ENCODE measurements at places on chromosomes 12 and 14.

DNA sequence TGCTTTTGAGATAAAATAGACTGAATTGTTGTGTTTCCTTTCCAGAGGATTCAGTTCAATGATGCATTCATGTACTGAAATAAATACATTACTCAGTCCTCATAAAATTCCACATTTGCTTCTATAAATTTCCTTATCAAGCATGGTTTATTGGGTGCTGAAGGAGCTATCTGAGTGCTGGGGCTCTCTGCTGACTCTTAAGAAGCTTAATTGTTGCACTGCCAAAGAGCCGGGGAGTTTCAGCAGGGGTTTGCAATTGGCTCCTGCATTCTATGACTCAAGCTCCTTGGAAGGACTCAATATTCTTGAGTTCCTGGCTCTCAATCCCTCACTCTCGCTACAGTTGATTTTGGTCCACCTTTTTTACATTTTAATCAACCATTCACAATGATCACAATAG, 69.8 kb upstream of the PYGL start:
- no peak for DNase-seq

DNA sequence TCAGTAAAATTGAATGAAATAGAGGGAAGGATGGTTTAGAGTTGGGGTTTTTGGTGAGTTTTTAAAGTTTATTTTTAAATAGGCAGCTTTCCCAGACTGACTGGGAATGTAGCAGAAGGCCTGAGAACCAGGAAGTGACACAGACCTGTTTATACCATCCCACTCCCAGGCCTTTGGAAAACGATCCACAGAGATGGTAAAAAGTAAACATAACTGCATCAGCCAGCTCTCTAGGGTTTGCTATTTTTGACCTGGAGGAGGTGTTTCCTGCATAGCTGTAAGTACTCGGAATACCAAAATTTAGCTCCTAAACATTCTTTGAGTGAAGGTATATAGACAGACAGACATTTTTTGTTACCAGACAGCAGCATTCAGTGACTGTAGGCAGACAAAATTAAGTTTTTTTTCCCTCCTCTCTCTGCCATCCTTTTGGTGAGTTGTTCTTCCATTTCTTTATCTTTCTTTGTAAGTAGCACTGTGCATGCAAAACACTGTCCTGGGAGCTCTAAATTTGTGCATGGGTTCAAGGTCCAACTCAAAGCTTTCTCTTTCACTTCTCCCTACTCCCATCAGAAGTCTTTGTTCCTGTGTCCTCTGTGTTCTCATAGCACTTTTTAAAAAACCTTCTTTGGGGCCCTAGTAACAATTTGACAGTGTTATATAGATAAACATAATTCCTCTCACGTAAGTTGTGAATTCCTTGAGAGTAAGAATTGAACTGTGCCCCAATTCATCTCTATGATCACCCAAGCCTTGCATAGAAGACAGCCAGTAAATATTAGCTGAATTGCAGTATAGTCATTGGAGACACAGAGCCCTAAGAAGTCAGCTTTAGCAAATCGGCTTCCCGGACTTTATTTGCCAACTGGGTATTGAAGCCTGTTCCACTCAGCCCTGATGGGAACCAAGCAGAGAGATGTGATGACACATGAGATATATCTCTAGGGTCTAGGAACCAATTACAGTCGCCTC, 37.4 kb downstream of the SUSD6 start:
- DNase-seq: no peak

- DNase-seq: no peak
Measured at GRCh38 chr12:119177056-119177325, 1.7 kb upstream of the HSPB8 start.

- DNase-seq: peak; percentile 35
Measured at GRCh38 chr12:98893675-98894411, 248.8 kb downstream of the APAF1 start.

- no peak for DNase-seq
Measured at GRCh38 chr14:88243946-88244345, 79.1 kb downstream of the KCNK10 start.

DNA sequence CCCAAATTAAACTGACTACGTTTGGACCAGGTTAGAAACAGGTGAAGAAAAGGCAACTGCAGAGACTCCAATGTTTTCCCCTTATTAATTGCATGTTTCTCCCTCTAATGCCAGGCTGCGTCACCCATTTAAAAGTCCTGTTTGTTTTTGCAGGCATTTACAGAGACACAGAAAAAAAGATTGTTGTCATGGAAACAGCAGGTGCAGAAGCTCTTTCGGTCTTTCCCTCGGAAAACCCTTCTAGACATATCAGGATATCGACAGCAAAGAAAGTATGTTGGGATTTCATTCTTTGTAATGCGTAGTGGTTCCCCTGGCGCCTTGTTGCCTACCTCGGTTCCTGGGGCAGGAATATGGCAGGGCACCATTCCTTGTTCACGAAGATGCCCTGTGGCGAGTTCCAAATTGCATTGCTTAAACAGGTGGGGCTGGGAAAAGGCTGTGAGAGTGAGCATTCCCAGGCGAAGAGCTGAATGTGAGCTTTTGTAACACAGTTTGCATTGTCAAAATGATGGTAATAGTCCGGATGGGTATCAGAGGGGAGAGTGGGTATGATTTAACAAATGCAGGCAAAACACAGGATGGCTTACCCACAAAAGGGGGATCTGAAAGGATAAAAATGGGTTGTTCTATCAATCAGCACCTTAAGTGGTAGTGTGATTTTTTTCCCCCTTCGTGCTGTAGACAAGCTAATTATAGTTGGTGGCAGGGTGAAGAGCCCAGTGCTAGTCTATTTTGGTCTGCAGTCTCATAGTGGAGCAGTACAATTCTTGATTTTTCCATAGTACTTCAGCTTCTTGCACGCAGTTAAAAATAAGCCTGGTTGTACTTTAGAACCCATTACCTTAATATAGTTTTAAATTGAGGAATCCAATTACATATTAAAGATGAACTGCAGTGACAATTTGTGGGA, 132.4 kb downstream of the GCH1 start:
- DNase-seq: no peak

GRCh38 chr12:75977590-75977951, 54.0 kb downstream of the PHLDA1 start:
- DNase-seq: no peak

- DNase-seq: no peak
Measured at GRCh38 chr12:118330421-118331018, 42.2 kb downstream of the TAOK3 start.

DNA sequence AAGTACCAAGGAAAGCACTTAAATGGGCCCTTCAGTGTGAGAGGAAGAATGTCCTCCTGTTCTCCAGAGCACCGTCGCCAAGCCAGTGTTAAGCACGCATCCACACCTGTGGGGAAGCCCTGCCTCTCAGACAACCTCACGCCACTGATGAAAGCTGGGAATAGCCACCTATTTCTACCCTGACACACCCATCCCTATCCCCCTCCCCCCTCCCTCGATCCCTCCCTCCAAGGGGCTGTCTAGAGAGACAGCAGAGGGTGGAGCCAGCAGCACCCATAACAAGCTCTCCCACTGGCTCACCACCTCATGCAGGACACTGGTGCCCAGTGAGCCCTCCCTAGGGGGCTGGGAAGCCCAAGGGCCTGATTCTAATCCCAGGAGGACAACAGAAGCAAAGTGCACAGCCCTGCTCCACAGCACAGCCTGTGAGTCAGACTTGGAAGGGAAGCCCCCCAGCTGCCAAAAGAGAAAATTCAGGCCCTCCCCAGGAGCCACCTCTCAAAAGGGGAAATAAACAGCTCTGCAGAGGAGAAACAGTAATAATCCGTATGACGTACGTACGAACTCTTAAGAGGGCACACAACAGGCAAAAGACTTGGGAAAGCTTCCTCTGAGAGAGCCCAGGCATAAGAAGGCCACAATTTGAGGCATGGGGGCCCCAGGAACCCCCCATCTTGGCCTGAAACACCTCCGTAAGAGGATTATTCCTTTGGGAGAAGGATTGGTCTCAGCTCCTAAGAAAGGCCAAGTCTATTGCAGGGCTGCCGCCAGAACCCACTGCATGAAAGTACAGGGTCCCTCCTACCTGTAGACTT, 7.8 kb downstream of the PITPNM2 start:
- no peak for DNase-seq

- DNase-seq: no peak
Measured at GRCh38 chr12:31312431-31312830, 13.5 kb downstream of the SINHCAF start.

DNA sequence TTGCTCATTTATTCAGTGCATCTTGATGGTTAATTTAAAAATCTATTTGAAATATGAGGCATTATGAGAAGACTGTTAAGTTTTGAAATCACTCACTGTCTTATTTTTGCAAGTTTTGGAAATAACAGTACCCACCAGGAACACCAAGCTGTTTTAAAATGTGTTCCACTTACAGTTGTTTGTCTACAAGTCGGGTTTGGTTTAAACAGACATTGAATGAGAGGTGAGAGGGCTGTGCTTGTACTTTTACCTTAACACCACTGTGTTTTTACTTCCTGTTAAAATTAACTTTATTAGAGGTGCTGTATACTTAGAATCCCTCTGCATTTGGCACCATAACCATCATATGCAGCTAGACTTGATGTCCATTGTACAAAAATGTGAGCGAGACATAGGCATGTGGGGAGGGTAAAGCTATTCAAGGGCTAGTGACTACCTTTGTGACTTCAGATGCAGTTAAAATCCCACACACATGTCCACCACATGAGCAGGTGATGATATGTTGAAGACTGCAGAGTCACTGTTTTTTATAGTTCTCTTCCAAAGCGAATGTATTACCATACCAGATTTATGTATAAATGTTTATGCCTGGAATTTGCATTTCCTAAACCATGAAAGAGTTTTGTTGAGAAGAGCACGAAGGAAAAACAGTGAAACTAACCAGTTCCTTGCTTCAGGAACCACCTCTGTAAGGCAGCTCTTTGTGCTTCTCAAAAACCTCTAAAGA, 12.9 kb downstream of the ELK3 start:
- no peak for DNase-seq

DNA sequence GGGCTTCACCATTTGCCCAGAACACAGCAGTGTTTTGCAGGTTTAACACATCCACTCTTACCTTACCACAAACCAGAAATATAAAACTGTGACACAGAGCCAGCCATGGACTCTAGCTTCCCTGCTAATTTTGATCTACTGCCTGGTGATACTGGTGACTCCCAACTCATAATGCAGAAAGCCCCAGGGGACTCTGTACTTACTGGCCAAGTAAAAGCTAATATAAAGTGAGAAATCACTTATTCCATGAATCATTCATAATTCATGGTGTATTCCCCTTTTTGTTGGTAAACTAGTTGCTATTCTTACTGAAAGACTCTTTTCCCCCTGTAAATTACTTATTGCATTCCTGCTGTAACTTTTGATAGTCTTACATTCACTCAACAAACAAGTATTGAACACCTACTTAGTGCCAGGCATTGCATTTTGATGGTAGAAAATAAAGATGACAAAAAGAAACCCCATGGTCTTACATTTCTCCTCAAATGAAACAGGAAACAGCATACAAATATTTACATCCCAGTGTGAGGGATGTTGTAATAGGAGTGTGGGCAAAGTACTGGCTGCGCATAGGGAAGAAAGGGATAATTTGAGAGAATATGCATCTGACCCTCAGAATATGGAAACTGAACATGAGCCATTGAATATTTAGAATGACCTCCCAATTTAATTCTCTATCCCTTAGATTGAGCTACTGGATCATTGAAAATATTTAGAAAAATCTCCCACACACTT, 279.6 kb downstream of the PDZRN4 start:
- no peak for DNase-seq

GRCh38 chr14:21894003-21894897, 220.6 kb upstream of the OR4E1 start:
- peak; percentile 44 for DNase-seq

DNA sequence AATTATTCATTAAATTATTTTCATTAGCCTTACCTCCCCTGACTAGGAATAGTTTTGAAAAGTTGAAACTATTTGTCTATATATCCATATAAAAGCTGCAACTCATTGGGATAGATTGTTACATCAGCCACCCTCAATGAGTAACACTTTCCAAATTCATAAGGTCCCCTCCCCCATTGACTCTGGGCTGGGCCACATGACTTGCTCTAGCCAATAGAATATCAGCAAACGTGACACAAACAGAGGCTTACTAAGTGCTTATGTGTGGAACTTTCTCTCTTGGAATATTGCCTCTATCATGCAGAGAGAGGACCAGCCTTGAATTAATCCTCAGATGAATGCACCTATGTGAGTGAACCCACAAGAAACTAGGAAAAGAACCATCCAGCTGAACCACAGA, 213.7 kb downstream of the CCDC59 start:
- peak; percentile 18 for DNase-seq

- peak; percentile 80 for DNase-seq
Measured at GRCh38 chr14:73795974-73796373, 55.7 kb upstream of the PTGR2 start.

DNA sequence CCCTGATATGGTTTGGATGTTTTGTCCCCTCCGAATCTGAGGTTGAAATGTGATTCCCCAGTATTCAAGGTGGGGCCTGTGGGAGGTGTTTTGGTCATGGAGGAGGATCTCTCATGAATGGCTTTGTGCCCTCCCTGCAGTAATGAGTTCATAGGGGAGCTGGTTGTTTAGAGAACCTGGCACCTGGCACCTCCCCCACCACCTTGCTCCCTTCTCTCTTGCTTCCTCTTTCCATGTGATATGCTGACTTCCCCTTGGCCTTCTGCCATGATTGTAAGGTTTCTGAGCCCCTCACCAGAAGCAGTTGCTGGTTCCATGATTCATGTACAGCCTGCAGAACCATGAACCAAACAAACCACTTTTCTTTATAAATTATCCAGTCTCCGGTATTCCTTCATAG, 32.6 kb downstream of the CD163L1 start:
- peak; percentile 6 for DNase-seq

DNA sequence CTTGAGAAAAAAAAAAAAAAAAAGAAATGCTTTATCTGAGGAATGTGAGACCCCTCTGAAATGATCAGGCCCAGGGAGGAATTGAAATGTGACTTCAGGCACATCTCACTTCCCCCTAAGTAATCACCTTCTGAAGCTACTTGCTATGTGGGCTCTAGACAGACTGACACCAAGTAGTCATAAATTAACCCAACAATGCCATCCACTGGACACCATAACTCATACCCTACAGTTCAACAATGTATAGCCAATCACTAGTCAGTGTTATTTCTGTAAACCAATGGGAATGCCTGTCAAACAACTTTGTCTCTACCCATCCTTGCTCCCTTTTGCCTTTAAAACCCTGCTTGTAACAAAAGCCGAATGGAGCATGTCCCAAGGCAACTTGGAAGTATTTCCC, 182.7 kb upstream of the TMPO start:
- no peak for DNase-seq

- DNase-seq: no peak
Measured at GRCh38 chr14:89828471-89829165, 125.9 kb downstream of the EFCAB11 start.

GRCh38 chr12:104750061-104750460, 208.0 kb downstream of the SLC41A2 start:
- no peak for DNase-seq

GRCh38 chr12:113464452-113464775, 7.3 kb downstream of the LHX5 start:
- DNase-seq: no peak

DNA sequence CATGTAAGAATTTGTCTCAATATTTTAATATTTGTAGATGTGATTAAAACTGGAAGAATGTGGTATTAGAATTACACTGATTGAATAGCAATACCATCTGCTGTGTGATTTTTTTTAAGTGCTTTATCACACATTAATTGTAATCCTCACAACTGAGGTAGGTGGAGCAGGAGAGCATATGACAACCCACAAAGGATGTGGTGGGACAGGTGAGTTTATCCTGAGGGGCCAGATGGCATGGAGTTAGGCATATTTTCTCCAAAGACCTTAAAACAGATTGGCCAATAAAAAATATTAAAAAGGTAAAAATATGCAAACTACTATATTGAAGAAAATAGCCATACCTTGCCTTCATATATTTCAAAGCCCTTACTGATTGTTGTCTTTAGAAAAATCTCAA, 7.8 kb downstream of the LRRC10 start:
- no peak for DNase-seq
